C1 segment of cervical spinal cord (tissue), 14 donors: ENCODE measurements at places on chromosomes 5 and 9.

- DNase-seq, result no peak
Measured at GRCh38 chr5:116009806-116010205, 22.5 kb upstream of the ARL14EPL start.

- no peak for DNase-seq
Measured at GRCh38 chr5:132054031-132054696, 6.3 kb upstream of the IL3 start.

GRCh38 chr9:111572950-111573604 is 26.4 kb downstream of the PTGR1 start:
- DNase-seq, result no peak

GRCh38 chr5:72741805-72742204 is 74.7 kb upstream of the TNPO1 start:
- no peak for DNase-seq

DNA sequence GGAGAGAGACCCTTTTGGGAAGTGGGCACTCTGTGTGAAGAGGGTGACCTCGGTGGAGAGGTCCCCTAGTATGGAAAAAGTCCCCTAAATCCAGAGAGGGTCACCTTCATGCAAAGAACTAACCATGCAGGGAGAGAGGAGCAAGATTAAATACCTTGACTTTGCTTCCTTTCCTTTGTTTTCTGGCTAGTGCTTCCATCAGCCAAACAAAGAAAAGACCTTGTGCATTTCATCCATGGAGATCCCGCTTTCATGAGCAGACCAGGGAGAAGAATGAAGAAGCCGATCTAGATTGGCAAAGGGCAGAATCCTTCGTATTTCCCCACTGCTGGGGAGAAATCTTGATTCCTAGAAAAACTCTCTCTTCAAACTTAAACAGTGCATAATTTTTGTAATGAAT is 813.3 kb upstream of the CDH6 start:
- no peak for DNase-seq

DNA sequence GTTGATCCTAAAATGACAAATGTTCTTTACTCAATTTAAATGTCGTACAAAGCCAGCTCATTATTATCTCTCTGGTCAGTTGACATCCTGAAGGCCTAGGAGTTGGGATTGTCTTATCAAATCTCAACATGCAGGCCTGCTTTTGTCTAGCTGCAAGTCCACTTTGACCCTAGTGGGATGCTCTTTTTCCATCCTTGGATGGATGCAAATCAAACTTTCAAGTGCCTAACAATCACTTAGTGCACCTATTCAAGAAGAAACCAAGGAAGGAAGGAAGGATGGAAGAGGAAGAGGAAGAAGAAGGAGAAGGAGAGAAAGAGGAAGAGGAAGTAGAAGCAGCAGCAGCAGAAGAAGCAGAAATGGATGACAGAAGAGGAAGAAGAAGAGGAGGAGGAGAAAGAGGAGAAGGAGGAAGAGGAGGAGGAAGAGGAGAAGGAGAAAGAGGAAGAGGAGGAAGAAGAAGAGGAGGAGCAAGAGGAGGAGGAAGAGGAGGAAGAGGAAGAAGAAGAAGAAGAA is 109.6 kb downstream of the PIK3R1 start:
- DNase-seq, result no peak
